ENCODE measurements at places on chromosomes 2 and 18. TPM values are rescaled to one million over a fixed set of nuclear protein-coding genes. Genes with fewer than 3 reads are reported as not detected.

The SPHKAP gene
- total RNA-seq, result not detected

The C1QL2 gene
- not detected for total RNA-seq

The UGT1A10 gene
- total RNA-seq, result not detected

The CYP20A1 gene
- total RNA-seq, result 37.4 TPM

The OR6B2 gene
- total RNA-seq, result not detected

The KCNJ13 gene
- total RNA-seq, result not detected

The CRYGD gene
- not detected for total RNA-seq

The WDR43 gene
- 110 TPM for total RNA-seq

The TRABD2A gene
- 0.38 TPM for total RNA-seq

Data from bladder microvascular endothelial cell (primary cell).